ENCODE measurements at places on chromosomes 2 and 18. TPM values are rescaled to one million over a fixed set of nuclear protein-coding genes. Genes with fewer than 3 reads are reported as not detected.

DNA sequence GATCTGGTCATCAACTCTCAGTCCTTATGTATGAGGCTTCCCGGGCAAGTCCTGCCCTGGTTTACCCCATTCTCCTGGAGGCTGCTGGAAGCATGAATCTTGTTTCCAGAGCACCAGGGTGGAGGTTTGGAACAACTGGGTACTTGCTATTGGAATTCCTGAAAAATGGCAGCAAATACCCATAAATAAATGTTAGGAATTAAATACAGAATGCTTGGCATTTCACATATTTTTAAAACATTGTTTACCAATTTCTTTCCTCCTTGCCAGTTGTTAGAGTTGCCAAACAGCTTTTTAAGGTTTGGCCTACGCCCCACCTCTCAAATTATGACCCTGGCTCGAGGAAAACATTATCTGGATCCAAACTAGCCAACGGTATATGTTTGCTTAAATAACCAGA is 90.6 kb upstream of the ZCCHC2 start:
- H3K4me1 ChIP-seq, result no peaks in the 10 kb centered on the region
- no peaks in the 10 kb centered on the region for H3K36me3 ChIP-seq
- H3K27me3 ChIP-seq, result peaks cover 13% of the 10 kb centered on the region
- no peak overlapping the region for H3K4me3 ChIP-seq
- no peak overlapping the region for H3K27ac ChIP-seq
- no peak for DNase-seq

TUBA4A gene
- total RNA-seq, result 25.4 TPM

ARHGAP15 gene
- total RNA-seq, result not detected

DNA sequence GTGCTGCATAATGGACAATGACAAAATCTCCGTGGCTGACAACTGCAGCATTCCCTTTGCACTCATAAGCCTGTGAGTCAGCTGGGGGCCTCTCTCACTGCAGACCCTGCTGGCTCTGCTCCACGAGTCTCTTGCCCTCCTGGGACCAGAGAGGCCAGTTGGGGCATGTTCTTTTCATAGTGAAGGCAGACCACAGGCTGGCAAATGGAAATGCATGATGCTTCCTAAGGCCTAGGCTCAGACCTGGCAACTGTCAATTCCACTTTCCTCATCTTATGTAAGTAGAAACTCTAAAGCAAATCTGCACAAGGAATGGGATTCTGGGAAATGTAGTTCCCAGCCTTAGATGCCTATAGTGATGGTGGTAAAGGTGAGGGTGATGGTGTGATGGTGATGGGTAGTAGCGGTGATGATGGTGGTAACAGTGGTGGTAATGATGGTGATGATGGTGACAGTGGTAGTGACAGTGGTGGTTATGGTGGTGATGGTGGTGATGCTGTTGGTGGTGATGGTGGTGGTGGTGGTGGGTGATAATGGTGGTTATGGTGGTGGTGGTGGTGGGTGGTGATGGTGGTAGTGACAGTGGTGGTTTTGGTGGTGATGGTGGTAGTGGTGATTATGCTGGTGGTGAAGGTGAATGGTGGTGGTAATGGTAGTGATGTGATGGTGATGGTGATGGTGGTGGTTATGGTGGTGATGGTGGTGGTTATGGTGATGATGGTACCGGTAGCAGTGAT is 185.8 kb upstream of the ARL4C start:
- no peaks in the 10 kb centered on the region for H3K27me3 ChIP-seq
- no peak for DNase-seq
- H3K36me3 ChIP-seq, result no peaks in the 10 kb centered on the region
- no peak overlapping the region for H3K4me3 ChIP-seq
- H3K27ac ChIP-seq, result no peak overlapping the region

DNA sequence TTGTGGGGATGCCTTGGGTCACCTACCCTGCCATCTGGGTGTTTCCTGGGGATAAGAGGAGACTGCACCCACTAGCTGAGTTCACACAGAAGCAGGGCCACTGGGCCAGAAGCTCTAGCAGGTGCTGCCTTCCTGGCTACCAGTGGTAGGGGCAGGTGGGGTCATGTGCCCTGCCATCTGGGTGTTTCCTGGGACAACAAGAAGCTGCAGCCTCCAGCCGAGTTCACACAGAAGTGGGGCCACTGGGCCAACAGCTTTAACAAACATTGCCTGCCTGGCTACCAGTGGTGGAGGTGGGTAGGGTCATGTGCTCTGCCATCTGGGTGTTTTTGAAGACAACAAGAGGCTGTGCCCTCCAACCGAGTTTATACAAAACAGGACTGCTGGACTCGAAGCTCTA is 282.2 kb upstream of the SYT4 start:
- H3K4me3 ChIP-seq, result no peak overlapping the region
- H3K4me1 ChIP-seq, result peaks cover 4% of the 10 kb centered on the region
- peaks cover 4% of the 10 kb centered on the region for H3K36me3 ChIP-seq
- H3K27ac ChIP-seq, result no peak overlapping the region
- peaks cover 3% of the 10 kb centered on the region for H3K27me3 ChIP-seq
- no peak for DNase-seq

All from type B pancreatic cell (in vitro differentiated cells).